ENCODE measurements at places on chromosomes 1 and 21.

- DNase-seq = no peak
- H3K27ac ChIP-seq = no peak overlapping the region
- no peak overlapping the region for H3K4me3 ChIP-seq
- H3K4me1 ChIP-seq = no peaks in the 10 kb centered on the region
Measured at GRCh38 chr1:54442185-54442584, 36.0 kb upstream of the SSBP3 start.

DNA sequence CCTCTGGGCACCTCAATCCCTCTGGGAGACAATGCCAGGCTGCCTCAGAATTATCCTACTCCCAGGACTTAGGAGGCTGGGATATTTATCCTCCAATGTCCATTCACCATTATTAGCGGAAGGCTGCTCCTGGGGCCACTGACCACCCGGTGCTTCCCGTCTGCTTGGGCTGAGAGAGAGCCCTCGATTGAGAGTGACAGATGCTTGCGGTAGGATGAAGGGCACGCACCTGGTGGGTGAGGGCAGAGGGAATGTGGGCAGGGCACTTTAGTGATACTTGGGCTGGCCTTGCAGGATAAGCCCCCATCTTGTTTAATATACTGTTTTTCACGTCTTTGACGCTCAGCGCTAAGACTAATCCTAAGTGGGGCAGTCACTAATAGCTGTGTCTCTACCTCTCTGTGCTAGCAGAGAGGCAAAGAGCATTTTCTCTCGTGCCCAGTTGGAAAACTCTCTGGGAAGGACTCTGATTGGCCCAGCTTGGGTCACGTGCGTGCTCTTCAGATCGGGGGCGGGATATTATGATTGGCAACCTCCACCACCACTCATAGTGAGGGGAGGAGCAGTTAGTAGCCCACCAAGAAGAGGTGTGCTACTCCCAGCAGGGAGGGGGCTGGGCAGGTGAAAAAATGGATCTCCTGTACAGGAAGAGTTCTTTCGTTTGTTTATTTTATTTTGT is 10.6 kb upstream of the PARS2 start:
- H3K4me1 ChIP-seq = no peaks in the 10 kb centered on the region
- H3K4me3 ChIP-seq = no peak overlapping the region
- H3K27me3 ChIP-seq = peaks cover 15% of the 10 kb centered on the region

DNA sequence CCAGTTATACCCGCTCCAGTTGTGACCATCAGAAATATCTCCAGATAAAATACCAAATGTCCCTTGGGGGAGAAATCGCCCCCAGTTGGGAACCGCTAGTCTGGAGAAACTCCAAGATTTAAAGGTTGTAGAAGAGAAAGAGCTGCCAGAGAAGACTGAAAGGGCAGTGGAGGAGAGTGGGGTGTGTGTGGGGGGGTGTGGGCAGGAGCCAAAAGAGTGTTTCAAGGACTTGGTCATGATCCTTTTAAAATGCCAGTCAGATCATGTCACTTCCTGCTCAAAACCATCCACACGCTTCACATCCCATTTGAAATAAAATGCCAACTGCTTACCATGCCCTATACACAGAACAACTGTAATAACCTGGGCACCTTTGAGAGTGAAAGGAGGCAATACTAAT is 3.4 kb upstream of the HEYL start:
- no peak overlapping the region for H3K27ac ChIP-seq
- H3K36me3 ChIP-seq = no peaks in the 10 kb centered on the region
- peaks cover 39% of the 10 kb centered on the region for H3K27me3 ChIP-seq
- peaks cover 2% of the 10 kb centered on the region for H3K4me1 ChIP-seq

DNA sequence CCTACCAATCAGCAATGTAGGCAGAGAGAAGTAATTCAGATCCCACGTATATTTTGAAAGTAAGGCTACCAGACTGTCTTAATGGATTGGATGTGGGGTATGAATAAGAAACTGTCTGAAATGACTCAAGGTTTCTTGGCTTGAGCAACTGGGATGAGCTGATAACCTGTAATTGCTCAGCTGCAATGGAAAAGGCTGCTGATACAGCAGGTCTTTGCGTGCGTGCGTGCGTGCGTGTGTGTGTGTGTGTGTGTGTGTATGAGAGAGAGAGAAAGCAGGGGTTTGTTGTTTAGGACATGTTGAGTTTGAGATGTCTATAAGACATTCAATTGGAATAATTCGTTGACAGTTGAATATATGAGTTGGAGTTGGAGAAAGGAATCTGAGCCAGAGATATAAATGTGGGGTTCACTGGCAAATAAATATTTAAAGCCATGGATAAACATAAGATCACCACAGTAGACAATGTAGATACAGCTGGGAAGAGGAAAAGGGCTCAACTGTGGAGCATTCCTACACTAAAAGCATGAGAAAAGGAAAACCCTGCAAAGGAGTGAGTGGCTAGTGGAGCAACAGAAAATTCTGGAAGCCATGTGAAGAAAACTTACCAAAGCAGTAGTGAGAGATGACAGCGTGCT is 72.9 kb downstream of the UCHL5 start:
- H3K36me3 ChIP-seq = peaks cover 11% of the 10 kb centered on the region
- DNase-seq = no peak
- H3K4me1 ChIP-seq = peaks cover 2% of the 10 kb centered on the region
- H3K4me3 ChIP-seq = no peak overlapping the region

GRCh38 chr21:26832546-26832945 is 12.7 kb downstream of the ADAMTS1 start:
- no peaks in the 10 kb centered on the region for H3K27me3 ChIP-seq
- H3K4me3 ChIP-seq = no peak overlapping the region
- no peaks in the 10 kb centered on the region for H3K4me1 ChIP-seq
- no peak for DNase-seq
- H3K36me3 ChIP-seq = no peaks in the 10 kb centered on the region
- no peak overlapping the region for H3K27ac ChIP-seq

- no peak overlapping the region for H3K4me3 ChIP-seq
- peaks cover 5% of the 10 kb centered on the region for H3K27me3 ChIP-seq
Measured at GRCh38 chr1:12080156-12080555, 17.1 kb downstream of the TNFRSF8 start.

GRCh38 chr1:185990565-185990964 is 256.4 kb downstream of the HMCN1 start:
- no peak overlapping the region for H3K4me3 ChIP-seq
- no peaks in the 10 kb centered on the region for H3K27me3 ChIP-seq
- no peak for DNase-seq
- H3K27ac ChIP-seq = no peak overlapping the region
- H3K36me3 ChIP-seq = no peaks in the 10 kb centered on the region

- no peaks in the 10 kb centered on the region for H3K36me3 ChIP-seq
- H3K27me3 ChIP-seq = no peaks in the 10 kb centered on the region
- no peak overlapping the region for H3K27ac ChIP-seq
- peaks cover 6% of the 10 kb centered on the region for H3K4me1 ChIP-seq
Measured at GRCh38 chr1:108034396-108034795, 69.4 kb upstream of the VAV3 start.

- no peak for DNase-seq
- no peaks in the 10 kb centered on the region for H3K27me3 ChIP-seq
- no peak overlapping the region for H3K4me3 ChIP-seq
- peaks cover 43% of the 10 kb centered on the region for H3K36me3 ChIP-seq
- H3K4me1 ChIP-seq = peaks cover 83% of the 10 kb centered on the region
Measured at GRCh38 chr1:89702520-89703045, 69.7 kb downstream of the LRRC8C start.

- no peaks in the 10 kb centered on the region for H3K36me3 ChIP-seq
- H3K27me3 ChIP-seq = no peaks in the 10 kb centered on the region
- H3K4me3 ChIP-seq = no peak overlapping the region
- no peak for DNase-seq
Measured at GRCh38 chr1:178371235-178371634, 125.5 kb downstream of the CLEC20A start.

GRCh38 chr1:109677459-109677858 is 9.6 kb downstream of the GSTM2 start:
- H3K27ac ChIP-seq = no peak overlapping the region
- no peak for DNase-seq
- no peak overlapping the region for H3K4me3 ChIP-seq
- no peaks in the 10 kb centered on the region for H3K27me3 ChIP-seq

DNA sequence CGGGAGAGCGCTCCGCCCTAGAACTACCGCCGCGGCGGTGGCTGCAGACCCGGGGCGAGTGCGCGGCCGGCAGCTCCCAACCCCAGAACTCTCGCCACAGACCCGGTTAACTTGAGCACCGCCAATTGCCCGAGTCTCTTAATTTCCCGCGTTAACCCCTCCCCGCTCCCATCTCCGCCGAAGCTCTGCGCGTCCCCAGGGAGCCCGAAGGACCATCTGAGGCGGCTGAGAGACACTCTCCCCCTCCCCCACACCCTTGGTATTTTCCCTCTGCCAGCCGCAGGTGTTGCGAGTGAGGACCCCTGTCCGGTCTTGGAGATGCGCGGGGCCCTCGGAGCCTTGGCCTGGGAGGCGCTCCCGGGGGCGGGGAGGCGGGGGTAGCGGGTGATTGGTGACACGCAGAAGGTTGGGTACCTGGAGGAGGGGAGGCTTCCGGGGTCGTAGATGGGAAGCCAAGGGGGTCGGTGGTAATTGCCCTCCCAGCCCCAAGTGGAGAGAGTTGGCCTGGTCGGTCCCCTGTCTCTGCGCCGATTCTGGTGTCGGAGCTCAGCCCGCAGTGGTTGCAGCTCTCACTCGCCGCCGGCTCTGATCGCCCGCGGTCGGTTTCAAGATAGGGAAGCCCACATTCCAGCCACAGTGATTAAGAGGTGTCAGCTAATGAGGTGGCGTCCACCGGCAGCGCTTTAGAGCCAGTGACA is 858 bp upstream of the SUSD4 start:
- peak overlapping the region; percentile 81 for H3K4me3 ChIP-seq
- H3K4me1 ChIP-seq = peaks cover 20% of the 10 kb centered on the region
- peaks cover 41% of the 10 kb centered on the region for H3K27me3 ChIP-seq
- no peak overlapping the region for H3K27ac ChIP-seq
- DNase-seq = no peak
- no peaks in the 10 kb centered on the region for H3K36me3 ChIP-seq

GRCh38 chr21:28207436-28208173 is 785.1 kb downstream of the LTN1 start:
- H3K4me3 ChIP-seq = no peak overlapping the region
- H3K36me3 ChIP-seq = no peaks in the 10 kb centered on the region
- no peaks in the 10 kb centered on the region for H3K4me1 ChIP-seq
- no peak overlapping the region for H3K27ac ChIP-seq

GRCh38 chr1:155321639-155322503 is 1.2 kb downstream of the RUSC1 start:
- peak; percentile 2 for DNase-seq
- peak overlapping the region; percentile 89 for H3K4me3 ChIP-seq
- H3K36me3 ChIP-seq = peaks cover 38% of the 10 kb centered on the region
- H3K27ac ChIP-seq = peak overlapping the region; percentile 60

GRCh38 chr1:161190962-161191521 is 7.8 kb downstream of the ADAMTS4 start:
- H3K27me3 ChIP-seq = no peaks in the 10 kb centered on the region
- H3K27ac ChIP-seq = peak overlapping the region; percentile 20
- H3K36me3 ChIP-seq = no peaks in the 10 kb centered on the region
- no peak overlapping the region for H3K4me3 ChIP-seq
- no peak for DNase-seq

DNA sequence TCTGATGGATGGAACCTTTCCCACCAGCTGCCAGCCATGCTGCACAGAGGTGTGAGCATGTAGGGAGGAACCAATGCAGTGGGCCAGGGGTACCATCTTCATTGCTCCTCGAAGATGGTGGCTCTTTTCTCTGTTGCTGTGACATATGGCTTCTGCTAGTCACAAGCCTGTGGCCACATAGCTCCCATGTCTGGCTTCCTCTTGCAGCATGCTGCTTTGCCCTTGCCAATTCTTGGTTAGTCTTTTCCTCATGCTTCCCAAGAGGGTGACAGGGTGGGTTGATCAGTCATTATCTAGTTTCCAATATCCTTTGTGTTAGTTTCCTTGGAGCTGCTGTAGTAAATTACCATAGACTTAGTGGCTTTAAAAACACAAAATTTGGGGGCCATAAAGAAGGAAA is 123.4 kb downstream of the ETS2 start:
- H3K27ac ChIP-seq = no peak overlapping the region
- H3K36me3 ChIP-seq = no peaks in the 10 kb centered on the region

- H3K4me1 ChIP-seq = peaks cover 36% of the 10 kb centered on the region
- peak overlapping the region; percentile 90 for H3K4me3 ChIP-seq
- peaks cover 60% of the 10 kb centered on the region for H3K36me3 ChIP-seq
Measured at GRCh38 chr1:154272999-154273563, 652 bp downstream of the HAX1 start.

DNA sequence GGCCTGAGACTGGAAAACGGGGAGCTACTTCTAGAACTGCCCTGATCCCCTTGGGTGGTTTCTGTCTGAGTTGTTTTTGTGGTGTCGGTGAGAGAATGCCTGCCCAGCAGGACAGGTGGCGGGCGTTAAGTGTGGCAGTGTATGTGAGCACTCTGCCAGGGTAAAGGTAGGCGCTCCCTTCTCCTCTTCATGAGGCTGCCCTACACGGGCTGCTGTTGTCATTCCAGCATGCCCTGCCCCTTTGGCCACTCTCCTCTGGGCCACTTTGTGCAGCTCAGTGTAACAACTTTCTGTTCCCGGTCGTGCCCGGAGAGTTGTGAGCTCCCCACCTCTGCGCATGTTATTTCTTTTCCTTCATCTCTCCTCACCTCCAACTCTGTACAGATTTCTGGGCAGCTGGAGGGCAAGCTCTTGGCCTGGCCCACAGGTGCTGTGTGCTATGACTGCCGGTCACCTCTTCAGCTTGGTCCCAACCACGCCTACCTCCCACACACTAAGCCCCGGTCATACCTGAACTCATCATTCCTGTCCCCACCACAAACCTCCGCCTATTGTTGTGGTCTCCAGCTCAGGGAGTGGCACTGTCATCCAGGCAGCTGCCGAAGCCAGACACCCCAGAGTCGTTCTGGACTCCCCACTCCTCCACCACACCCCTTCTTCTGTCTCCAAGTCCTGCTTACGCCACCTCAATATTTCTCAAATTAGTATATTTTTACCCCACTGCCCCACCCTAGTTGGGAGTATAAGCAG is 69.0 kb downstream of the GADD45A start:
- H3K4me3 ChIP-seq = no peak overlapping the region
- DNase-seq = no peak
- peaks cover 26% of the 10 kb centered on the region for H3K4me1 ChIP-seq
- H3K27ac ChIP-seq = no peak overlapping the region

- no peak overlapping the region for H3K27ac ChIP-seq
- no peaks in the 10 kb centered on the region for H3K36me3 ChIP-seq
- no peaks in the 10 kb centered on the region for H3K4me1 ChIP-seq
- DNase-seq = no peak
- peaks cover 20% of the 10 kb centered on the region for H3K27me3 ChIP-seq
Measured at GRCh38 chr1:192839162-192840066, 30.6 kb downstream of the RGS2 start.

GRCh38 chr1:203486618-203487370 is 7.2 kb upstream of the OPTC start:
- H3K27me3 ChIP-seq = peaks cover 2% of the 10 kb centered on the region
- no peaks in the 10 kb centered on the region for H3K36me3 ChIP-seq
- H3K4me3 ChIP-seq = peak overlapping the region; percentile 85
- H3K4me1 ChIP-seq = peaks cover 12% of the 10 kb centered on the region
- H3K27ac ChIP-seq = no peak overlapping the region
- DNase-seq = no peak

GRCh38 chr1:51734896-51735745 is 118.2 kb downstream of the OSBPL9 start:
- no peak overlapping the region for H3K27ac ChIP-seq
- no peak for DNase-seq
- peaks cover 52% of the 10 kb centered on the region for H3K4me1 ChIP-seq
- H3K36me3 ChIP-seq = no peaks in the 10 kb centered on the region
- no peak overlapping the region for H3K4me3 ChIP-seq

GRCh38 chr1:90435351-90435750 is 281.8 kb downstream of the BARHL2 start:
- no peak overlapping the region for H3K4me3 ChIP-seq
- no peak overlapping the region for H3K27ac ChIP-seq
- H3K36me3 ChIP-seq = no peaks in the 10 kb centered on the region

GRCh38 chr21:42094811-42095210 is 23.7 kb downstream of the UMODL1 start:
- no peaks in the 10 kb centered on the region for H3K36me3 ChIP-seq
- no peak overlapping the region for H3K4me3 ChIP-seq
- peaks cover 10% of the 10 kb centered on the region for H3K4me1 ChIP-seq
- no peak overlapping the region for H3K27ac ChIP-seq
- DNase-seq = no peak

Data from stimulated activated naive B cell treated with anti-CD40 and anti-IgM and Interleukin-4, amounts not matched to agents 10 μg/mL and 1 μg/mL and 100 μg/mL, for 72 hours (primary cell).